A549 treated with CORT108297 at 1 μM for 4 hours (cell line): ENCODE measurements at places on chromosomes 3 and 15. TPM values are rescaled to one million over a fixed set of nuclear protein-coding genes. Genes with fewer than 3 reads are reported as not detected.

Gene MYD88
- total RNA-seq, result 24.1 to 26.6 TPM (median 25.7 TPM) in 5 replicates

Gene CD96
- 0.02 TPM in 1 of 5 replicates, not detected in the others for total RNA-seq

Gene TOP2B
- 59.1 to 91.1 TPM (median 63.2 TPM) in 5 replicates for total RNA-seq

Gene GOLGA8M
- not detected in 5 replicates for total RNA-seq

Gene CLRN1
- total RNA-seq, result not detected in 5 replicates

Gene SLC26A6
- total RNA-seq, result 14.6 to 21.2 TPM (median 18.6 TPM) in 5 replicates

Gene HRG
- not detected in 5 replicates for total RNA-seq

Gene GATM
- 2.0 to 2.3 TPM (median 2.1 TPM) in 5 replicates for total RNA-seq

Gene KCNAB1
- not detected in 5 replicates for total RNA-seq

Gene CFAP161
- total RNA-seq, result 0.14 TPM in 1 of 5 replicates, not detected in the others

Gene SI
- total RNA-seq, result not detected in 5 replicates

Gene STAG1
- total RNA-seq, result 8.0 to 11.8 TPM (median 9.4 TPM) in 5 replicates

Gene ZNF197
- total RNA-seq, result 1.2 to 2.0 TPM (median 1.8 TPM) in 5 replicates

Gene RETNLB
- not detected in 5 replicates for total RNA-seq

Gene CHCHD6
- total RNA-seq, result 17.4 to 20.6 TPM (median 20.3 TPM) in 5 replicates

Gene GP9
- total RNA-seq, result not detected in 5 replicates

Gene MUSTN1
- total RNA-seq, result 0.19 to 0.28 TPM (median 0.21 TPM) in 3 of 5 replicates, not detected in the others

Gene FAM81A
- 12.1 to 14.6 TPM (median 12.8 TPM) in 5 replicates for total RNA-seq

Gene CNTN4
- total RNA-seq, result not detected in 5 replicates

Gene DPPA2
- not detected in 5 replicates for total RNA-seq

Gene FAM107A
- not detected in 5 replicates for total RNA-seq

Gene ST6GAL1
- total RNA-seq, result 2.3 to 4.5 TPM (median 3.6 TPM) in 5 replicates

Gene RPSA
- 2,621 to 2,951 TPM (median 2,688 TPM) in 5 replicates for total RNA-seq

Gene ROBO1
- 9.1 to 16.4 TPM (median 13.2 TPM) in 5 replicates for total RNA-seq

Gene TNNC1
- 0.92 to 1.5 TPM (median 1.2 TPM) in 5 replicates for total RNA-seq

Gene C2CD4B
- total RNA-seq, result 0.07 to 0.24 TPM (median 0.11 TPM) in 4 of 5 replicates, not detected in the other

Gene NMB
- total RNA-seq, result 15.7 to 26.4 TPM (median 24.2 TPM) in 5 replicates

Gene FBXW12
- not detected in 5 replicates for total RNA-seq

Gene CLDN1
- 21.1 to 29.3 TPM (median 26.0 TPM) in 5 replicates for total RNA-seq

Gene CAPN3
- total RNA-seq, result 0.21 to 0.32 TPM (median 0.29 TPM) in 5 replicates

Gene C3orf52
- total RNA-seq, result 10.6 to 14.8 TPM (median 14.3 TPM) in 5 replicates

Gene ZNF385D
- 0.01 to 0.05 TPM (median 0.02 TPM) in 3 of 5 replicates, not detected in the others for total RNA-seq

Gene ZDHHC19
- total RNA-seq, result 0.09 to 0.27 TPM (median 0.18 TPM) in 3 of 5 replicates, not detected in the others

Gene TLR9
- 0.05 to 0.13 TPM in 2 of 5 replicates, not detected in the others for total RNA-seq

Gene FOXB1
- not detected in 5 replicates for total RNA-seq

Gene GP5
- not detected in 5 replicates for total RNA-seq

Gene GPR27
- 2.7 to 3.6 TPM (median 3.1 TPM) in 5 replicates for total RNA-seq

Gene SAMD7
- not detected in 5 replicates for total RNA-seq

Gene ALDH1A2
- 0.34 to 0.61 TPM (median 0.44 TPM) in 4 of 5 replicates, not detected in the other for total RNA-seq

Gene SPATA12
- 0.32 to 0.53 TPM (median 0.47 TPM) in 5 replicates for total RNA-seq

Gene DNAH12
- 0.03 to 0.15 TPM (median 0.13 TPM) in 5 replicates for total RNA-seq

Gene CEP19
- 2.7 to 3.4 TPM (median 2.9 TPM) in 5 replicates for total RNA-seq

Gene GPR15
- total RNA-seq, result not detected in 5 replicates

Gene AHSG
- total RNA-seq, result 0.05 to 0.09 TPM in 2 of 5 replicates, not detected in the others

Gene CLEC3B
- not detected in 5 replicates for total RNA-seq

Gene SLC9A9
- 0.18 to 0.29 TPM (median 0.25 TPM) in 5 replicates for total RNA-seq

Gene FGD5
- 0.02 to 0.03 TPM (median 0.02 TPM) in 3 of 5 replicates, not detected in the others for total RNA-seq

Gene C2CD4A
- total RNA-seq, result 0.05 to 0.11 TPM (median 0.07 TPM) in 5 replicates

Gene ITGB5
- total RNA-seq, result 350 to 465 TPM (median 432 TPM) in 5 replicates

Gene ADIPOQ
- total RNA-seq, result not detected in 5 replicates

Gene SLC28A2
- not detected in 5 replicates for total RNA-seq
